Hematopoietic multipotent progenitor cell (in vitro differentiated cells): ENCODE measurements at places on chromosomes 1 and 21.
A peak's percentile ranks its signal among the peaks of the same experiment; 100 is the strongest.

GRCh38 chr1:57803586-57803985, 379.7 kb upstream of the DAB1 start:
- DNase-seq: no peak

DNA sequence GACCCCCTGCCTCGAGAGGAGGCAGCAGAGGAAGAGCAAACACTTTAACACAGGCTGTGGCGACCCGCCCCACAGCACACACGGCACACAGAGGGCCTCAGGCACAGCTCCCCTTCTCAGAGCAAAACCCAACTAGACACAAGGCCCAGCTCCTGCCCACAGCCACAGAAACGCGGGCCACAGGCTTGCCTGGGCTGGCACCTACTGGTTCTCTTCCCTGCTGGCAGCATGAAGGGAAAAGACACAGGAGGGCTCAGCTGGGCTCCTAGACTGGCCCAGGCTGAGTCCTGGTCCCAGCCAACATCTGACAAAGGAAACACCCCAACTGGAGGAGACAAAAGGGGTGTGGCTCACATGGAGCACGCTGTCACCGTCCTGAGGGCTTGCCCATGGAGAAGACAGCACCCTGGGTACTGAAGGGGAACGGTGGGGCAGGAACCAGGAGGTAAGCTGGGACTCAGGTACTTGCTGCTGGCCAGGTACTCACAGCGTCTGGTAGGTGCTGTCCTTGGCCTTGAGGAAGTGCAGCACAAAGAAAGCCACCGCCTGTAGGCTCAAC, 3.5 kb downstream of the CD164L2 start:
- no peak for DNase-seq

- no peak for DNase-seq
Observed at GRCh38 chr1:245260883-245261282, 106.1 kb downstream of the KIF26B start.

- DNase-seq: no peak
Observed at GRCh38 chr1:151841141-151841540, 1.5 kb upstream of the C2CD4D start.

DNA sequence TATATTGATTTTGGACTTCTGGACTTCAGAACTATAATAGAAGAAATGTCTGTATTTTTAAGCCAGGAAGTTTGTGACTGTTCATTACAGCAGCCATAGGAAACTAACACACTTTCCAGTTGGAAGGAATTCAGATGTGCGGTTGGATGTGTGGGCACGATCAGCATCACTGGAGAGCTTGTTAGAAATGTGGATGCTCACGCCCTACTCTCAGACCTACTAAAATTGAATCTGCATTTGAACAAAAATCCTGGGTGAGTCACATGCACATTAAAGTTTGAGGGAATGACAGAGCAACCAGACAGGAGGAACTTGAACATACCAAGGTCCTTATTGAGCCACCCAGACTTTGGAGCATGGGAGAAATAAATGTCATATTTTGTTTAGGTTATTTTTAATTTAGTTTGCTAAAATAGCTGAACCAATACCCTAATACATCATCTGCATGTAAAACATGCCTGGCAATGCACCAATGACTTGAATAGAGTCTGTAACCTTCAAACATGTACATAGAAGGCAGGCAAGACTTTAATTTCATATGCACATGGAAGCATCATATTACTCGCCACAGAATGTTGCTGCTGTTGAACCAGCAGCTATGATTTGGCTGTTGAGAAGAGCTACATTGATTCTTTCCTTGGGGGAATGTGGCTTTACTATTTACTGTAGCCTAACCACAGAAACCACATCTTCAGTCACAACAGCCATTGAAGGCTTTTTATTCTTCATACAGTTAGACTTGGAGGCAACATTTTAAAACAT, 346.2 kb downstream of the BARHL2 start:
- peak; percentile 8 for DNase-seq

DNA sequence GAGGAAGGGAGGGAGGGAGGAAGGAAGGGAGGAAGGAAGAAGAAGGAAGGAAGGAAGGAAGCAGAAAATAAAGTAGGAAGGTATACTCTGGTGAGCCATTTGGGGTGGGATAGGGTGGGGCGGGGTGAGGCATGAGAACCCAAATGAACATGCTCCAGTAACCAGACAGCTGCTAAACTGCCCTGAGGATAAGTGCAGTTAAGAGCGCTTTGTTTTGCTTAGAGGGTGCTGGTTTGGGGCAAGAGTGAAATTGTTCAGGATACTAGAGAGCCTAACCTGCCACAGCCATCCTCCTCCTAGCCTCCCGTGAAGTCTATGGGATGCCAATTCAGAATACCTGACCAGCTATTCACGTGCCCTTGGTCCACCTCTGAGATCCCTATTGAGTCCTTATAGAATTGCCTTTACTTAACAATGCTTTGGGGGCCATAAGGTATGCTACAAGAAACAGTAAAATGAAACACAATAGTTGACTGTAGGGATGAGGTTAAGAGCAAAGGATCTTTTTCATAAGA, 59.0 kb upstream of the ATF3 start:
- DNase-seq: no peak

DNA sequence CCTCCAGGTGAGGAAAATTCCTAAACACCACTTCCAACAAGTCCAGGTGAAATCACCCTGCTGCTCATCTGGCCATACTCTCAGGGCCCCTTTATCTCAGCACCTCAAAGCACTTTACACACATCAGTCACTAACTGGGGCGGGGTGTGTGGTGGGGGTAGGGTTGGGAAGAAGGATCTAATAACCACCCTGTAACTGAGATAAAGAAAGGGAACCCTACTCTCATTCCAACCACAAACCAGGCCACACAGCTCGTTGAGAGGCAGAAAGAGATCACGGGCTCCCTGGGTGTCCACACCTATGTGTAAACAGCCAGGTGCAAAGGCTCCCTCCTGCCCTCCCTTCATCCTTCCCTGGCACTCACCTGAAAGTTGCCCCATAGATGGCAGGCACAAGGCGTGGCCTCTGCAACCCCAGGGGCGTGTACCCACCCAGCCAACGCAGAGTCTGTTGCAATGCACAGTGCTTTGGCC, 20.4 kb downstream of the GPR161 start:
- DNase-seq: no peak

DNA sequence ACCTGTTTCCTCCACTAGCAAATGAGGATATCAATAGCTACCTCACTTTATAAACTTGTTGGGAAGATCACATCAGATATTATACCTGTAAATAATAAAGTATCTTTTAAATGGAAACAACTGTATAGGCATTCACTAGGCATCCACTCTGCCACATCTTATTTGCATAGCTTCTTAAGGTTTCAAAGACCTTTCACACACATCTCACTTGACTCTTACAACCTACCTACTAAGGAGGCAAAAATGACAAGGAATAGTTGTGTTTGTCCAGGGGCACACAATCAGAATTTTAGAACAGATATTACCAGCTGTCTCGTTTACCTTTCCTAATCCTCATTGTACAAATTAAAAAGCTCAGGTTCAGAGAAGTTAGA, 51.5 kb downstream of the VANGL2 start:
- no peak for DNase-seq
